ENCODE measurements at places on chromosomes 7 and 10.

GRCh38 chr7:100895956-100896731 lies 456 bp upstream of the ACHE start:
- DNase-seq = no peak

DNA sequence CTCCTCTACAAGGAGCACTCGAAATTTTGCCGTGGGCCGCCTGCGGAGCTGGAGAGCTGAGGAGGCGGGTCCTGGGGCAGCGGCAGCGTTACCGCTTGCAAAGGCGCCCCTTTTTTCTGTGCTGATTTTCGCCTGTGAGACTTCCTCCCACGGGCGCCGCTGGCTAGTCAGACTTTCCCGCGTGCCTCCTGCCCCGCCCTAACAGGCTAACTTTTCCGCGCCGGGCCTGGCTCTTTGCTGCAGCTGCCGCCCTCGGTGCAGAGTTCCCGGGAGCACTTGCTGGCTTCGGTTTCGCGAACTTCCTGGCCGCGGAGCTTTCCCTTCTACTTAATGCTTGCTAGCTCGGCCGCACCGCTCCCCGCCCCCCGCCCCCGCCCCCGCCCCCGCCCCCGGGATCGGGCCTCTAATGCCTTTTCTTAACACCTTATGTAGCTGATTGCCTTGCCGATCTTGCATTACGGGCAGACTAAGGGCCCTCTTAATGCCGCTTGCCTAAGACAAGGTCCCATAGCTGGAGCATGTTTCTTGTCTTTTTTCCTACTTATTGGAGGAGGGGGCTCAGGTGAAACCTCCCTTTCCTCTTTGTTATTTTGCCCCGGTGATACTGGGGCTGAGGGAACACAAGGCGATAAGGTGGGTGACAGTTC lies 37.9 kb upstream of the RASGEF1A start:
- DNase-seq = peak; percentile 20

- DNase-seq = no peak
These were observed 1.1 kb downstream of the EPHB6 start for GRCh38 chr7:142855756-142856564.

GRCh38 chr10:68108653-68109052 lies 635 bp upstream of the MYPN start:
- DNase-seq = no peak

GRCh38 chr10:75230600-75231038 lies 5.1 kb downstream of the COMTD1 start:
- DNase-seq = peak; percentile 93

DNA sequence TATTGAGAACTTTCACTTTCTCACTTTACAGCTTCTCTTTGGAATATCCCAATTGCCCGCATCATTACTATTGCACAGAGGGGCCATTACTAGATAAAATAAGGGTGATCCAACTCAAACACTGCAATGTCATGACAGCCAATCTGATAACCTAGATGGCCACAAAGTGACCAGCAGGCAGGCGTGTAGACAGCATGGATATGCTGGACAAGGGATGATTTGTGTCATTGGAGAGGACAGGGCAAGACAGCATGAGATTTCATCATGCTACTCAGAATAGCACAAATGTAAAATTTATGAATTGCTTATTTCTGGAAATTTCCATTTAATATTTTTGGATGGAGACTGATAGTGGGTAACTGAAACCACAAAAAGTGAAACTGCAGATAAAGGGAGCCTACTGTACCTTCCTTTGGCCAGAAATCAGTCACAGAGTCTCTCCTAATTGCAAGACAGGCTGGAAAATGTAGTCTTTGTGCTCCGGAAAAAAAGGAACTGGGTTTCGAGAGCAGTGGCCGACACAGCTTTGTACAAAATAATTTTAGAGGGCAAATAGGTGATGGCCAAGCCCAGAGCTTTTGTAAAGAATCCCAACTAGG lies 6.1 kb upstream of the GSDME start:
- DNase-seq = no peak

DNA sequence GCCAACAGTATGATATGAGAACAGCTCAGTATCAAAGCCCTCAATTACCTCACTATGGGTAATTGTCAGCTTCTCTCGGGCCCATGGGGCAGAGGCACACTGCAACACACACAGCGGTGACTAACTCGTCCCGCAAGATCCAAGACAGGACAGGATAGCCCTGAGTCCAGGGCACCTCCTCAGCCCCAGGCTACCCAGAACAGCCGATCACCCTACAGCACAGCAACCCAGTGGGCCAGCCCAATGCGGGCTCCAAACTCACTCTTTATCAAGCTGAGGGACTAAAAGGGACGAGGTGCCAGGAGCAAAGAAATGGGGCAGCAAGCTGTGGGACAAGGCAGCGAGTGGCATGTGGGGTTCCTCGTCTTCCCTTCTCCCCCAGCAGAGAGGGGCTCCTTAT lies 765.1 kb downstream of the GRID1 start:
- no peak for DNase-seq

- DNase-seq = no peak
These were observed 42.6 kb upstream of the LRRC4 start for GRCh38 chr7:128073671-128074310.

GRCh38 chr10:27319752-27320431 lies 79.3 kb upstream of the ACBD5 start:
- no peak for DNase-seq

DNA sequence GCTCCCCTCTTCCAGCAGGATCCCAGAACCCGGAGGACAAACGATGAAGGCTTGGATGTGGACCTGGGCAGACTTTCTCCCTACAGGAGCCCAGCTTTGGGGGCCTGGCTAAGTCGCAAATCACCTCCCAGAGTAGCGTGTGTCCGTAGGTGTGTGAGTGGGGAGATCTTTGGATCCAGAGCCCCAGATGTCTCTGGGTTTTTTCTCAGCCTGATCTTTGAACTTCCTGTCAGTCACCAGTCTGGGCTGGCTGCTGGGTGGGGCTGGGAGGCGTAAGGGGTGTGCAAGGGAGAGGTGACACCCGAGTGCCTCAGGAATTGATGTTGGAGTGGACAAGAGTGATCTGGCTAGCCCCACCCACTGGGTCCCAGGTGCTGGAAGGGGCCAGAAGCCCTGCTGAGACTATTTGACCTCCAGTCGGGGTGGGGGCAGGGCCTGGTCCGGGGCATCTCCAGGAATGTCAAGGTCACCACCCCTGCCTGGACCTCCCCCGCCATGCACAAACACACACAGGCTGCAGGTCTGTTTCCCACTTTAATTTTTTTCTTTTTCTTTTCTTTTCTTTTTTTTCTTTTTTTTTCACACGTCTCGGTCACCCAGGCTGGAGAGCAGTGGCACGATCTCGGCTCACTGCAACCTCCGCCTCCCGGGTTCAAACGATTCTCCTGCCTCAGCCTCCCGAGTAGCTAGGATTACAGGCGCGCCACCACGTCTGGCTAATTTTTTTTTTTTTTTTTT lies at the start of gene MOGAT3:
Gene MOGAT3, minus strand, starts transcription at position 175 of the 738 bp plus-strand sequence. CDS start 182 bp downstream, outside the sequence.
- no peak for DNase-seq

GRCh38 chr10:59016043-59016442 lies 160.4 kb upstream of the PHYHIPL start:
- DNase-seq = no peak

GRCh38 chr10:775245-776075 lies 86.0 kb upstream of the DIP2C start:
- no peak for DNase-seq

DNA sequence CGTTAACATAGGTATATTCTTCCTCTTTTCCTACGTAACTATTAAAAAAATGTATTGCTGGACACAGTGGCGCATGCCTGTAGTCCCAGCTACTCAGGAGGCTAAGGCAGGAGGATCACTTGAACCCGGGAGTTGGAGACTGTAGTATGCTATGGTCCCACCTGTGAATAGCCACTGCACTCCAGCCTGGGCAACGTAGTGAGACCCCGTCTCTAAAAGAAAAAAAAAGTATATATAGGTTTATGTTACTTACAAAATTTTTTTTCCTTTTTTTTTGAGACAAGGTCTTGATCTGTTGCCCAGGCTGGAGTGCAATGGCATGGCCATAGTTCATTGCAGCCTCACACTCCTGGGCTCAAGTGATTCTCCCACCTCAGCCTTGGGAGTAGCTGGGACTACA lies 5.6 kb downstream of the NUB1 start:
- no peak for DNase-seq

GRCh38 chr10:51447119-51447518 lies 252.3 kb downstream of the CSTF2T start:
- no peak for DNase-seq

GRCh38 chr10:21515361-21516241 lies 9.9 kb downstream of the SKIDA1 start:
- DNase-seq = no peak

GRCh38 chr7:132526111-132526740 lies 50.0 kb downstream of the PLXNA4 start:
- no peak for DNase-seq

DNA sequence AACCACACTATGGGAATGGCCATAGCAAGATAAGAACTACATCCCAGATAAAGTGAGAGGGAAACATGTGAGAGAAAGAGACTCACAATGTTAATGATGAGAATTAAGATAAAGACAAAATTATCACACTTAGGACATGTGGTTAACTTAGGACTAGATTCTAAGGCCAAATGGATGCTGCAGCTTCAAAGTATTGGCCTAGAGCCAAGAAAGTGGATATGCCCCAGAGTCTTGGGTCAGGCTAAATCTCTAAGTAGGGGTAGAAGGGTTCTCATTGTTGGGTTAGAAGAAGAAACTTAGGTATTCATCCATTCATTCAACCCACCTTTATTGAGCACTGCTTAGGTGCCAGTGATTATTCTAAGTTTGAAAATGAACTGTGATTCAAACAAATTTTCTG lies 818.0 kb downstream of the PHTF2 start:
- DNase-seq = no peak

DNA sequence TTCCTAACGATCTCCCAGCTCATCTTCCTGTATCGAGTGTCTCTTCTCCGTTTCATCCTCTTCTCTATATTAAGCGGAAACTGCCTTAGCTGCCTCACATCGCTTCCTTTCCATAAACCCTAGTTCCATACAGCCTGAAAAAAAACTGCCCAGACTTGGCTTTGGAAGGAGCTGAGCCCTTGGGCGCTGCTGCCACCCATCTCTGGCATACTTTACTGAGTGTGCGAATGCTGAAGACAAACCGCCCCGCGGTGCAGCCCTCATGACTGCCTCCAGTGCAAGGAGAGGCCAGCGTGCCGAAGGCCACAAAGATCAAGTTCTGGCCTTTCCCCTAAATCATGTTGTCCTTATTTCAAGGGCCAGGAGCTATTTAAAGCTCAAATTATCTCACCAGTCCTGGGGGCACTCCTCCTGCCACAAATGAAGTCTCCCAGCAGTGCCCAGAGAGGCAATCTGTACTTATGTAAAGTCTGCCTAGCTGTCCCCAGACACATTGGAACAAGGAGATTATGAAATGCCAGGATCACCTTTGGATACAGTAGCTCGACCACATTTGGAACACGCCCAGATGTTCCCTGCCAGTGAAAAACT lies 25.2 kb downstream of the YWHAG start:
- DNase-seq = no peak

GRCh38 chr7:155589001-155589980 lies 42.9 kb upstream of the CNPY1 start:
- DNase-seq = no peak

DNA sequence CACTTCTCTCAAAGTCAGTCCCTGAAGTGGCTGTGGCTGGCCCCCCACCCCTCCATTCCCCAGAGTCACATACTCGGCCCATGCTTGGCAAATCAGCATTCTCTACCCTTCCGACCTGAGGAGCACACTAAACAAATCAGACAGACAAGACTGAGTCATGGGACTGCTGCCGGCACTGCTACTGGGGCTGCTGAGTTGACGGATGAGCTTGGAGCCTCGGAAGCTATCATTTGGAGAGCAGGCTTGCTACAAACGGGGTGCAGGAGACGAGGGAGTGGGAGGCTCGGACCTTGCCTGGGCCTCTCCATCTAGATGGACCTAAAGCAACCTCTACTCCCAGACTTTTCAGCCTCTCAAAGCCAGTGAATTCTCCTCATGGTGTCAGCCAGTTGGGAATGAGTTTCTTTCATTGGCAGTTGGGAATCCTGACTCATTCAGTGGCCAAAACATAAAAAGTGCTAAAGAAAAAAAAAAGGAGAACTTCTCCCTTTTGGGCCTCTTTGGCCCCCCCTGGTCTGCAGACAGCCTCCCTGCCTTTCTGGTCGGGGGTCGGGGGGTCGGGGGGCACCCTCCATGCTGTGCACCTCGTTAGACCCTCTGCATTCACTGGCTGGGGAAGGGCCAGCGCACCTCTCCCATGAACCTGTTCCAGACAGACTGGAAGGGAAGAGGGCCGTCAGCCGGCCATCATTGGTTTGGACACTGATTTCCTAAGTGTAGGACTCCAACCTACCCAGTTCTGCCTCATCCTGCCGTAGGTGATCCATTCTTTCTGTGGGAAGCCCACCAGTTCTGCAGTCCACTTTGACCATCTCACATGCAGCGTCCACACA lies 52.3 kb upstream of the COL13A1 start:
- no peak for DNase-seq

GRCh38 chr10:92238586-92239098 lies 52.2 kb downstream of the CPEB3 start:
- DNase-seq = no peak

DNA sequence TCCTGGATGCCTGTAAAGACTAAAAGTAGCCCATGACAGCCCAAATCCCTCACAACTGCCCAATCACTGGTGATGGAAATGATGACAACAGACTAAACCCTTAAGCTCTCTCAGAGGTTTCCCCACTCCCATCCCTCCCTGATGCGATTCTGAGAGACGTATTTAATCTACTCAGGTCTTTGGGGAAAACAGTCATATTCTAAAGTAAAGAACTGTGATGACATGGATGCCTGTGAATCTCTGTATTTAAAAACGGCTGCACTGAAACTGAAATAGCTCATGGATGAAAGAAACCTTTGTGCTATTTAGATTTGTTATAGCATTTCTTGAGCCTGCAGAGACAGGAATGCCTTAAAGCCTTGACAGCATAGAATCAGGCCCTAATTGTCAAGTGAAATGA lies 28.5 kb downstream of the VPS41 start:
- no peak for DNase-seq

DNA sequence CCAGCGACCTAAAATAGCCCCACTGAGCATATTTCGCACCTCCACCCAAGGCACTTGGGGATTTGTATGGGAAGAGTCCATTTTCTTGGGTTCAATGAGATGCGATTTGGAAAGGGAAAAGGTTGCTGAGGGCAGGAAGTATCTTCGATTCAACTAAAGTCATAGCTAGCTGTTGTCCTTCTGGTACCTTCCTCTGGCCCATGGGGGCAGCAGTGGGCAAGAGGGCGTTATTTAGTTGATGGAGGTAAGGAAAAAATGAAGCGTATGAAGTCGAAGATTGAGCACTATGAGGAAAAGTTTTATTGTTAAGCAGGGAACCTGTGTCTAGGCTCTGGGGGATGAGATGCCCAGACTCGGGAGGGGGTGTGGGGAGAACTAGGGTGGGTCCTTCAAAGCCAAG lies 135.4 kb downstream of the EVX1 start:
- no peak for DNase-seq

GRCh38 chr7:132352800-132353199 lies 223.5 kb downstream of the PLXNA4 start:
- DNase-seq = no peak

Data from stimulated activated CD8-positive, alpha-beta memory T cell treated with anti-CD3 and anti-CD28 coated beads, Interleukin-7, amount 100 ng/mL, for 1 hour (primary cell).